Ovary (tissue), 10 donors: ENCODE measurements at places on chromosomes 11 and 22. TPM values are rescaled to one million over a fixed set of nuclear protein-coding genes. Genes with fewer than 3 reads are reported as not detected.

DNA sequence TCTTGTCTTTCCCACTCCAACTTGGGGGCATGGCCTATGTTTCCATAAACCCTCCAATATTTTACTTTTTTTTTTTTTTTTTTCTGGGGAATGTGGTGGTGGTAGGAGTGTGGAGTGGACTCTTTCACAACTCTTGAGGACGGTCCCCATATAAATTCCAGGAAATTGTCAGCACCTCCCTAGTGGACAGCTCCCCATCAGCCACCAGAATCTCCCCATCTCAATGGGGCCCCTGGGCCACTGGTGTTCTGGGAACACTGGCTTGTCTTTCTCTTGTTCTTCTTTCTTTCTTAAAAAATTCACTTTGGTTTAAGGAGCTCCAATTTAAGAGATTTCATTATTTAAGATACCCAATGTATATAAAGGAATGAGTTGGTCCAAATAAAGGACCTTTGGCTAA is 74.1 kb downstream of the ADM start:
- no peak for DNase-seq

- no peak for DNase-seq
Measured at GRCh38 chr11:42049650-42050049, 590.2 kb upstream of the LRRC4C start.

DNA sequence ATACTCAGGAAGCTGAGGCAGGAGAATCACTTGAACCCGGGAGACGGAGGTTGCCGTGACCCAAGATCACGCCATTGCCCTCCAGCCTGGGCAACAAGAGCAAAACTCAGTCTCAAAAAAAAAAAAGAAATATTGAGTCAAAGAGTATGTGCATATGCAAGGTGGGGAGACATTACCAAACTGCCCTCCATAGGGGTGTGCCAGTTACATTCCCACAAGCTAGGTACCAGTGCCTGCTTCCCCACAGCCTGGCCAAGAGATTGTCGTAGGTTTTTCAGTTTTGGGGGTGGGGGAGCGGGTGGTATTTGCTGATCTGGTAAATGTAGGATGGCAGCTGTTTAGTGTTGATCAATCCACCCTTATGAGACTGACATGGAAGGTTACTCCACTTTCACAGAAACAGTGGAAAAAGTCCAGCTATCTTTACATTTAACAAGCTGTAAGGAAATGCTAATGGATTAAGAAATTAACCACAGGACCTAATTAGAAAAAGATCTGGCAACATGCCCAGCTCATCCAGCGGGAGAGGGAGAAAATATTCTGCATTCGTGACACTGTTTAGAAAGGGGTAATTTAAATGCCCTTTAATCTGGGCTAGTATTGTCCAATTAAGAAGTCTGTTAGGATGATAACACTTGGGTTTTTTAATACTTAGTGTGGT is 89.4 kb downstream of the PACS1 start:
- DNase-seq = no peak

DNA sequence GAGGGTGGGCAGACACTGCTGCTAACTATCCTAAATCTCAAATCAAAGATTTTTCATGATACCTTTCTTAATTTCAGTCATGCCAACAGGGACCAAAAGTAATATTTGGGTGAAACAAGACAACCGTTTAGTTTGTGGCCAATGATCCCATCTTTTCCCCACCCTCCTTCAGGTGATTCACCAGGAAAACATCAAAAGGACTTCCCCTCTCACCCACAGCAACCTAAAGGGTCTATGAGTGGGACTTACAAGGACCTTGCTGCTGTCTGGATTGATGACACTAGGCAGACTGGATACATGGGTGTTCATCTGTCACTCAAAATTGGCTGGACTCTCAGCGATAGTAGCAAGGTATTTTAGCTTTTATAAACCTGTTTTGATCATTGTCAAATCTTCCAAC is 62.0 kb upstream of the ZC3H12C start:
- DNase-seq = no peak

DNA sequence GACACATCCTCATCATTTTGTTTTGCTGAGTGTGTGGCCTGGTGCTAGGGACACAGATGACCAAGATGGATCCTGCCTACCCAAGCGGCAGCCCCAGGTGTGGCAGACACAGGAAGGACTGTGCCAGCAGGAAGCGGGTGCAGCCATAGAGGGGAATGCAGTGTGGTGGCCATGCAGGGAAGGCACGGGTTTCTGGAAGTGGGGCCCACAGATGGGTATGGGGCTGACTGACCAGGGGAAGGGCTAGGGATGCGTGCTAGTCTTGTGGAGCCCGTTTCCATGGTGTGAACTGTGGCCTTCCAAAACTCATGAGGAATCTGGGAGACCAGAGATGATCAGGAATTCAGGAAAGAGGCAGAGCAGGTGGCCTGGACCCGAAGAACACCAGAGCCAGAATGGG is 33.5 kb downstream of the YPEL1 start:
- no peak for DNase-seq

Gene JHY
- total RNA-seq = 7.9 TPM

DNA sequence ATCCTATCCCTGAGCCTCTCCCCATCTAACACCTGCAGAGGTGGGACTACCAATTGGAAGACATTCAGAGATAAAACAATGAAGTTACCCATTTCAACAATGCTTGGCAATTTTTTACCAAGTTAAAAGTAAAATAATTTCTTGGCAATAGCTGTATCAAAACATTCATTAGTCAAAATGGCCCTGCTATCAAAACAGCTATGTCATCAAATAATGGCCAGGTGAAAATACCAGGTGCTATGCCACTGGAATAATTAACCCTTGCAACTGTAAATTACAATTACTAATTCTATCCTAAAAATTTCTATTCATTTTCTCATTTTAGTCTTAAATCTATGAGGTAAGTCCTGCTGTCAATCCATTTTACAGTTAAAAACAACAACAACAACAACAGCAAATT is 43.3 kb downstream of the NOX4 start:
- DNase-seq = no peak

DNA sequence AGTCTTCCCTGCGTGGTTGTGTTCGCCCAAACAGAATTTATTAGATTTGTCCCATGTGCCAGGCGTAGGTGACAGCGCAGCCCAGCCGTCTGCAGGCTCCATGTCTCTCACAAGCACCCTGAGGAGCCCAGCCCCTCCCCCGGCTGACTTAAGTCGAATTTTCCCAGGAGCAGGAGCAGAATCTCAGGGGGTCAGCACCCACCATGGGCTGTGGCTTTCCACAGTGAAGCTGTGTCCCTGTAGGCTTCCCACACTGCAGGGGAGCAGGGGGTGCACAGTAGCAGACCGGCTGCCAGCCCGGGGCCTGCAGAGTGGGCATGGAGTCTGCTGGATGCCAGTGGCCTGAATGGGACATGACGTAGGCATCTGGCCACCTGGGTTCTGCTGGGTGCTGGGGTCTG is 16.0 kb downstream of the PARVG start:
- no peak for DNase-seq

DNA sequence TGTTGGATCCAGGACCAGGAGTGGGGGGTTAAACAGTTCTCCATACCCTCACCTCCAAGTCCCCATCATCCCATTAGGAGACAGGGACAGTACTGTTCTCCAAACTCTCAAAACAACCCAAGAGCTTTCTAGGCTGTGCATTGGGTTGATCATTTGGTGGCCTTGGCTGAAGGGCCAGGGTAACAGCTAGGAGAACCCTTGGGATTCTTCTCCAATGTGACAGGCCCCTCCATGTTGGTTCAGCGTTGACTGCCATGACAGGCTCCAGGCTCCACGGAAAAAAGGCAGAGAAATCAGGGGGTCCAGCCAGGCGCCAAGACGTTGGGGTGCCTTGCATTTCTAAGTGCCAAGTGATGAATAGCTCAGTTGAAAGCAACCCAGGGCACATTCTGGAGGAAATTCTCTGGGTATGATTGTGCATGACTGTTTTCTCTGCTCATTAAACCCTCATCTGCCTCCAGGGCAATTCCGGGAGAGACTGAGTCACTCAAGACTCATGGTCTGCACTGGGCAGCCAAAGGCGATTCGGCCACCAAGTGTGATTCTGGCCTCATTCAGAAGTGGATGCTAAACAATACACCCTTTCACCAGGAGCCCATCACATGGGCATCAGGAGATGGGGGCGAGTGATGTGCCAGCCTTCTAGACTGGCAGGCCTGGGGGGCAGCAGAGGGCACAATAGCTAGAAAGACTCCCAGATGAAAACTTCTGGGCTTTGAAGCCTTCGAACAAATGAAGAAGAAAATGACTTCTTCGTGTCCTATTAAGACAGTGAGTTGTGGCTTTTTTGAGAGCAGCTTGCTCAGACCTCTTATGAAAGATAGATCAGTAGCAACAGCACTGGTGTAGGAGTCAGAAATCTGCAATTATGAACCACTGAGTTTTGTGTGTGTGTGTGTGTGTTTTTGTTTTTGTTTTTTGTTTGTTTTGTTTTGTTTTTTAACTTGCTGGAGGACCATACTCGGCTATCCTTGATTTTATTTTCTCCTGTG is 27.7 kb downstream of the CD44 start:
- DNase-seq = no peak

Gene ARRB1
- total RNA-seq = 16.5 TPM

- DNase-seq = no peak
Measured at GRCh38 chr22:41198027-41198580, 7.0 kb upstream of the L3MBTL2 start.

DNA sequence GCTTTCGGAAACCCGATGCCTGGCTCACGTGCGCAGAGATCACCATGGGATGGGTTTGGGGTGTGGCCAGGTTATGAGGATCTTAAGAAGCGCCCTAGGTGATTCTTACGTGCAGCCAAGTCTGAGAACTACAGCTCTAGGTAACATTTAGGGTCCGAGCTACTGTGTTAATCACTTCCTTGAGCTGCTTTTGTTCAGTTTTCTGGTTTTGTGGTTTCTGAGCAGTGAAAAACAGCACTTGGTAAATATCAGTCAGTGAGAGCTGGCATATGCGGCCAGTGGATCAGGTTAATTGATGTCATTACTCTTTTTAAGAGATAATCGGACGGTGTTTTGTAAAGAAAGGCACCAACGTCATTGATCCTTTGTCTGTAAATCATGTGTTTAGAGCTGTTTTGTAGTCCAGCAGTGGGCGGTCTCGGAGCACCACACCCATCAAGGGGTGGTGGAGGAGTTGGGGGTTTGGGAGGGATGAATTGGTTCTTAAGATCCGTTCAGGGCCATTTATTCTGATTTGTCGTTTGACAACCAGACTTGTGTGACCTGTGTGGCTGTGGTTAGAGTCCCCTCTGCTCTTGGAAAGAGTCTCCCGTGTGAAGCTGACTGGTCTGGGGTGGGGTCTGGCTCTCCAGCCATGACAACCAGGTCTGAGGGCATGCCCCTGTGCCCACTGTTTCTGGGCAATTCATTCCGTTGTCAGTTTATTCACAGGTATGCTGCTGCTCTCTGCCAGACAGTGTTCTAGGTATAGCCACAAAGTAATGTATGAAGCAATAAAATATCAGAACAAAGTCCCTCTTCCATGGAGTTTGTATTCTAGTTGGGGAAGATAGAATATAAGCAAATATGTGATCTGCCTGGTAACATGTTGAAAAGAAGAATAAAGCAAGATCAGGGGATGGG is 61.9 kb upstream of the SORL1-AS1 start:
- no peak for DNase-seq

DNA sequence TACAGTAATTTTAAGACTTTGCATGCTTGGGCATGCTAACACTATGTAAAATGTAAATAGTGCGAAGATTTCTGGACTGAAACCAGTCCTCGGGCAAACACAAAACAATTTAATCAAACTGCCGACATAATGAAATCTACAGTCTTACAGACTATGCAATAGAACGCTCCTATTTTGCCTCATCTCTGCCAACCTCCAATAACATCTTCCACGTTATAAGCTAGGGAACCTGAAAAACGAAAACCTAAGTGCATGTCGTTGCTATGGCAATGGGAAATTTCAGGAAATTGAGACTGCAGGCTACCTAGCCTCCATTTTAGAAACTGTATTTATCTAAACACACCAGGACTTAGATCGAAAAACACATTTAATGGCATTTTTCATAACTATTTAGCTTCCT is 1.1 kb downstream of the CSTF3 start:
- DNase-seq = no peak

GRCh38 chr11:35246745-35247144 is 107.8 kb downstream of the CD44 start:
- DNase-seq = no peak

Gene APOBEC3H
- not detected for total RNA-seq

DNA sequence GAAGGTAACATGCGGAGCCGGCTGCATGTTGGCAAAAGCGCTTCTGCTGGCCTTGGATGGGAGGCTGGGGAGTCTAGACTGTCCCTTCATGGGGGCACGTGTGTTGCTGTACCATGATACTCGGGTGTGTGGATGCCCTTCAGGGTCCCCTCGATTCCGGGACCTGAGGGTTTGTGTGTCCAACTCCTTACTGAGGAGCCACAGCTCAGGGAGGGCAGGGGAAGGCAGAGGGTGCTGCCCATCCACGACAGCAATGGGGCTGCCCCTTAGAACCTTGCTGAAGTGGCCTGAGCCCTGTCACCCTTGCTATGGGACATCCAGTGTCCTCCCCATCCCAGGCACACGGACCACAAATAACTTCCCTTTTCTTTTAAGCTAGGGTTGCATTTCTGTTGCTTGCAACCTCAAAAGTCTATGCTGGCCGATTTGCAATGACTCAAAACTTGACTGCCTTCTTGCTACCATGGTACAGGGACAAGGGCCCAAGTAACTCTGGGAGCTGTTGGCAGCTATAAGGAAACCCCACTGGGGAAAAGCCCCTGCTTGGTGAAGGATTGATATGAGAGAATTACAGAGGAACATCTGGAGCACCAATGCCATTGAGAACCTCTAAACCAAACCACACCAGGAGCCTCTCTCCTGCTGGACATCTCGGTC is 43.8 kb downstream of the RTL6 start:
- DNase-seq = peak; percentile 6
